ENCODE measurements at places on chromosomes 6 and 20.

GRCh38 chr6:33909737-33910136 is 105.9 kb upstream of the MLN start:
- DNase-seq: no peak

DNA sequence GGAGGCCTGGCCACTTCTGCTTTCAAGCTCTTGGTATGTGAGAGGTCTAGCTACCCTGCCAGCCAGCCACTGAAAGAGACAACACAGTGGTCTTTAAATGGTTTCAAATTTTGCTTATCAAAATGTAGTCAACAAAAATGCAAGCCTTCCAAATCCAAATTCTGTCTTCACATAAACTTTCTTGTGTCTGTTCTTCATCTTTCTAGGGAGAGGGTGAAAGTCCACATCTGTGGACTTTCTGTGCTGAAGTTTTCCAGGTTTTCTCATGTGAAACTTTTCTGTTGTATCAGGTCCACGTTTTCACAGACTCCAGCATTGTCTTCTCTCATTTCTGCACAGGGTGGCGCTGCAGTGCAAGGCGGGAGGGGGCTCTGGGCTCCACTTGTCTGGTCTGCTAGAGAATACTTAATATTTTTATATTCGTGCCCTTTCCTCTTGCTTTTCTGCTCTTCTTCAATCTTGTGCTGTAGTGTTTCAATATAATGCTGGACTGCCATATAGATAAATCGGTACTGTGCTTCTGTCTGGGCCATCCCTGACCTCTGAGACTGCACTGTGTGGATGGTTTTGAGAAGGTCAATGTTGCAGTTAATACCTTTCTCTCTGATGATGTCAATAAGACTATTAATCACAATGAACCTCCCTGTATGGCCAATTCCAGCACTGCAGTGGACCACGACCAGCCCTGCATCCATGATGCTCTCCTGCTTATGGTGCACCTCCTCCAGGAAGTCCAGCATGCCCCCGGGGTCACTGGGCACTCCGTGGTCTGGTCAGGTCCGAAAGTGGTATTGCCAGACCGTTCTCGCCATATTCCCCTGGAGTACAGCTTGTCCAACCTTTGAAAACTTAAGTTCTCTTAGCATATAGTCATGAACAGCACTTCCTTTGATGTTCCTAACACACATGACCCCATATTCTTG is 161.6 kb upstream of the TNFAIP3 start:
- DNase-seq: peak; percentile 66

DNA sequence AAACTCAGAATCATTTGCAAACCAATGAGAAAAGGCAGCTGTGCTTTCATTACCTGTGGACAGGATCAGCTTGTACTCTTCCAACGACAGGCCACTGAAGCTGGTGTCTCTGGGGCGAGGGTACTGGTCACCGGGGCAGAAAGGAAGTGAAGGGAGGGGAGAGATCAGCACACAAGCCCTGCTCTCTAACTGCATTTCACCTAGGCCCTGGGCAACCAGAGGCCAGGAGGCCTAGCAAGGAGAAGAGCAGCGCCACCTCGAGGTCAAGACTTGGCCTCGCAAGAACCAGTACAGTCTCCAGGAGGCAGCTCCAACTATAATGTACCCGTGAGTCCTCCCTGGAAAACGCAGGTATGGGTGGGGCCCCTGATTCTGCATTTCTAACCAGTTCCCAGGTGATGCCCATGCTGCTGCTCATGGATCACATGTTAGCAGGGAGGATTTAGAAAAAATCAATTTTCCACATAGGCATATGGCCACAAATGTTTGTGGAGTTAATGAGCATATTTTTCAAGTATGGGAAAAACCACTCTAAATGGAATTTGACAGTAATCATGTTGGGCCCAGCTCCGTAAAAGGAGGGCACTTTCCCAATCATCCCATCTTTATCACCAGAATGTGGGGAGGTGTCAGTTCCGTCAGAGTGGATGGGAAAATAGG is 11.0 kb downstream of the UQCC2 start:
- peak; percentile 75 for DNase-seq

DNA sequence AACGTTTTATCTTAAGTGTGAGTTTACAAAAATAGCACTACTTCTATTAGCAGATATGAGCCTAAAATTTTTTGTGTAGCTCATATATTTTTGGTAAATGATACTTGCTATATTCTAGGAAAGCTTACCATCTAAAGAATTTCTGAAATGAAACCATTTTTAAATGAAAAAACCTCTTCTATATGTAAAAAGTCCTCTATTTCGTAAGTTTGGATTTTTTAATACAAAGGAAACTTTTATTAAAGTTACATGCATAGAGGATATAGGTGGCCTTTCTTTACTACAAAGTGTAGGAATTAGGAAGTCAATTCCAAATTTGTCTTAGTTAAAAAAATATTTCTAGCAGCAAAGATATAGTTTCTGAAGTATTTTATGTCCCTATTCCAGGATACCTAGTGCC is 18.8 kb downstream of the EFHC1 start:
- DNase-seq: no peak

- DNase-seq: no peak
Observed at GRCh38 chr6:86474081-86474480, 463.2 kb upstream of the HTR1E start.

GRCh38 chr20:5024982-5025381 is 23.7 kb upstream of the SLC23A2 start:
- no peak for DNase-seq

DNA sequence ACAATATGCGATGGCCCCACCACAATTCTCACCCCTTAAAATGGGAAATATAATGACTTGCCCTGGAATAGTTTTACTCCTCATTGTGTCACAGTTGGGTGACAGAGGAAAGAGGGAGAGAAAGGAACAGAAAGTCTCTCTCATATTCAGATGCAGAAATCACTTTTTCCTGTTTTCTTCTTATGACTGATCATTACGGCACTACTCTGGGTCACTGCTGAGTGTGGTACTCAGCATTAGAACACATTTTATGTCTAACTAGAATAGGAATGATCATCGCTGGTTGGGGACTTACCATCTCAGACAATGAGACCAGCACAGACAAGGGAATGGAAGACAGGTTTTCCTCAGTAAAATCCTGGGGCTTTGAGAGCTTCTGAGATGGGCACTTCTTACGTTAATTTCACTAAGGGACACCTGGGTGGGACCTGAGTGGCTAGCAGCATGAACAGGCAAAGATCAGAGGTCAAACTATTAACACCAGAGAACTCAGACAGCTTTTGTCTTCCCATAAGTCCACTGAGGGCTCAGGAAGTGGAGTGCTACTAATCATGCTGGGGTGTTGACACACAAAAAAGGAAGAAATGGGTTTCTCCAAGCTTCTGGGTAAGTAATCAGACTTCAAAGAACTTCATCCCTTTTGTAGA is 54.9 kb upstream of the ARHGAP18 start:
- no peak for DNase-seq

DNA sequence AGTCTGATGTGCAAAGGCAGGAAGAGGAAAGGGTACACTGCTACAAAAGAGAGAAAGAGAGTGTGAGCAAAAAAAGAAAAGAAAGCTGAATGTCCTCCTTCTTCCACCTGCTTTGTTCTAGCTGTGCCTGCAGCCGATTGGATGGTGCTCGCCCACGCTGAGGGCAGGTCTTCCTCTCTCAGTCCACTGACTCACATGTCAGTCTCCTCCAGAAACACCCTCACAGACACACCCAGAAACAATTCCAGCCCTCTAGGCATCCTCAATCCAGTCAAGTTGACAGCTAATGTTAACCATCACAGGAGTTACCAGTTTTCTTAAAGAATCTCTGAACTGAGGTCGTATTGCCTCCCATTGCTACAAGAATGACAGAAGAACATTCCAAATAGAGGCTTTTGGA is 411.9 kb upstream of the SASH1 start:
- DNase-seq: no peak

- no peak for DNase-seq
Observed at GRCh38 chr6:163152701-163153100, 261.8 kb upstream of the QKI start.

GRCh38 chr20:44803383-44803941 is 6.9 kb downstream of the RIMS4 start:
- no peak for DNase-seq

GRCh38 chr20:50417023-50417329 is 93.2 kb upstream of the PTPN1 start:
- DNase-seq: no peak

GRCh38 chr20:53101992-53102760 is 130.0 kb downstream of the TSHZ2 start:
- DNase-seq: no peak

DNA sequence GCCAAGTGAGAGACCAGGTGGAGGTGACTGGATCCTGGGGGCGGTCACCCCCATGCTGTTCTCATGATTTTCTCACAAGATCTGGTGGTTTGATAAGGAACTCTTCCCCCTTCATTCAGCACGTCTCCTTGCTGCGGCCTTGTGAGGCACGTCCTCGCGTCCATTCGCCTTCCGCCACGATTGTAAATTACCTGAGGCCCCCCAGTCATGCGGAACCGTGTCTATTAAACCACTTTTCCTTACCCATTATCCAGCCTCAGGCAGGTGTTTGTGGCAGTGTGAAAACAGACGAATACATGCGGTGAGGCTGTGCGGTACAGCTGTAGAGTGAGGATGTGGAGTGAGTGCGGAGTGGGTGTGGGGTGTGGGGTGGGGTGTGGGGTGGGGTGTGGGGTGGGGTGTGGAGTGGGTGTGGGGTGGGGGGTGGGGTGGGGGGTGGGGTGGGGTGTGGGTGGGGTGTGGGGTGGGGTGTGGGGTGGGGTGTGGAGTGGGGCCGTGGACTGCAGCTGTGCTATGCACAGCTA is 12.1 kb upstream of the NTSR1 start:
- DNase-seq: no peak

DNA sequence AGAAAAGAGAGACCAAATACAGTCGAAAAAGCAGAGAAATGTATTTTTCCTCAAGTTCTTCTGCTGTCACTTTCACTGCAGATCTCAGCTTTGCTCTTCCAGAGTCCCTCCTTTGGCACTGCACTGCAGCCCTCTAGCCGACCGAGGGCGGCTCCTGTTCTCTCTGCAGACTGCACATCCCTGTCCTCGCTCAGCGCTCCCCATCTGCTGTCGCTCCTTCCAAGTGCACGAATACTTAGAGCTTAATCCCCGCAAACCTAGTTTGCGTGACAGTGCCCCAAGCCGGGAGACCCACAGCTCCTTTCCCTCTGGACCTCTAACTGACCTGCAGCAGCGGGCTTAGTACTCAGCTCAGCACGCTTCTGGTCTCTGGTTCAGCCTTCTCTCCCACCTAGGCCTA is 15.2 kb downstream of the RPP21 start:
- DNase-seq: no peak

- no peak for DNase-seq
Observed at GRCh38 chr6:122048570-122048969, 350.9 kb upstream of the HSF2 start.

- peak; percentile 72 for DNase-seq
Observed at GRCh38 chr6:158605266-158605878, 39.2 kb downstream of the DYNLT1 start.

DNA sequence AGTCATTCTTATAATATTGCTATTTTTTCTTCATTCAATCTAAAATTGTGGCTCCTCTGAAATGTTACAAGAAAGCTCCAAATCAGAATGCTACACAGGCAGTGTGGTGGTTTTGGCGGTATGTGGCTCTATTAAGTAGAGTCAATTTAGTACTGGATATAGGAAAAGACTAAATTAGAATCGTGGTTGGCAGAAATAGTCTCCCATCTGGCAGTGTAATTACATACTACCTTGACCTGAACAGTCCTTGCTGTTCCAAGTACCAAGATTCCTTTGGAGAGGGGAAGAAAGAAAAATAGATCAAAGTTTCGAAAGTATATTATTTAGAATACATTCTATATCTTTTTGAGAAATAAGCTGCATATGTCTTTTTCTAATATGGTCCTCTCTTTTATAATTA is 78.2 kb downstream of the C6orf118 start:
- no peak for DNase-seq

- DNase-seq: no peak
Observed at GRCh38 chr6:113331021-113331420, 526.1 kb upstream of the MARCKS start.

- DNase-seq: no peak
Observed at GRCh38 chr20:31875671-31876070, 5.2 kb downstream of the TTLL9 start.

DNA sequence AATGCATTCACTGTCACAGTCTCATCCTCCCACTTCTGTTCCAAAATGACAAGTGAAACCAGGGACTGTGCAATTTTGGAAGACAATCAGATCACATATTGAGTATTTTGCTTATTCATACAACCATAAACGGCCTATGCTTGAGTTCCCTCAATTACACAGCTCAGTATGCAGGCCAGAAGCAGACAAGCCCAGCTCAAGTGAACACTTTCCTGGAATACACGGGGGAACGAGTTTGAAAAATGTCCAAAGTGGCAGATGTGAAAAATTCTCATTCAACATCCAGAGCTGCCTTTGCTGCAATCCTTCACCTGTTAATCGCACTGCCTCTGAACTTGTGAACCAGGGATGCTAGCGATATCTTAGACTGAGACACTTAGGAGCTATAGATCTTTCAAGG is 190.2 kb downstream of the COL9A1 start:
- DNase-seq: no peak

DNA sequence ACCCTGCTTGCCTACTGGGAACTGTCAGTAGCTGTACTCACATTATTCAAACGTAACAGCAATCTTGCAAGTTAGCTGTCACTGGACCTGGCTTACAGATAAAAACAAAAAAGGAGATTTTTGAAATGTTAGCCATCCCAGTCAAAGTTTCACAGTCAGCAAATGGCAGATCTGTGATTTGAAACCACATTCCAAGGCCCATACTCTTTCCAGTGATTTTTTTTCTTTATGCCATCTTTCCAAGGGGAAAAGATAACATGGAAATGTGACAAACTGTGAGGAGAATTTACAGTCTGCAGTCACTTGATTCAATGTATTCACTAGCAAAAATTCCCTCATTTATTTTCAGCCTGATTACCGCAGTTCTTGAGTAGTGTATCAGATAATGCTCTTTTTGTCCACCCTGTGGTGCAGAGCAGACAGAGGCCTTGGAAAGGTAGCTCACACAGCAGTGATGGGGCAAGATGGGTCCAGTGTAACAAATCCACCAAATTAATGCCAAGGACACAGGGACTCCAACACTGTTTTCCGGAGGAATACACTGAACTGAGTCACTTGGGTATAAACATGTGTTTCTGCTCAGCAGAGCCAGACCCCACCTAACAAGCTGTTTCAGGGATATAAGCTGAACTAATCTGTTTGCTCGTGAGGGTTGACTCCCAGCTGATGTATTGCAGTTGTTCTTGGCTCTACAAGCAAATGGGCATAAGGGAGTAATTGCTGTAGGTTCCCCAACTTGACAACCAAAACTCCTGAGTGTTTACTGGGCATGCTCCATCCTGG is 49.9 kb upstream of the ADGRF1 start:
- DNase-seq: no peak

DNA sequence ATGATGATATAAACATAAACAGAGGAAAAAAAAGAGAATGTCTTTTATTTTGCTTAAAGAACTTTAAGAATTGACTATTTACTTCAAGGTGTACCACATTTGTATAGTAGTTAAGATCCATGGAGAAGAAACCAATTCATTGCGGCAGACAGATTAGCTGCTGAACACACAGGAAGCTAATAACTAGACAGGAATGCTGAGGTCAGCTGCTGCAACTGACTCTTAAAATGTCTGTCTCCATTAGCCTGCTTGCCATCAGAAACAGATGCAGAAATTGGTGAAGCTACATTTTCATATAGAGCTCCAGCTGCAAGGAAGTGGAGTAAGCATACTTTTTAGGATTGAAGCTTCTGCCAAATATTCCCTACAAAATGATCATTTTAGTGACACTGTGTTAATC is 939.5 kb downstream of the EPHA7 start:
- DNase-seq: peak; percentile 40
